Stimulated activated CD4-positive, alpha-beta T cell treated with anti-CD3 and anti-CD28 coated beads, Interleukin-1b, Interleukin-23, amount 100 ng/mL, for 4 hours (primary cell): ENCODE measurements at places on chromosomes 7 and 10.

DNA sequence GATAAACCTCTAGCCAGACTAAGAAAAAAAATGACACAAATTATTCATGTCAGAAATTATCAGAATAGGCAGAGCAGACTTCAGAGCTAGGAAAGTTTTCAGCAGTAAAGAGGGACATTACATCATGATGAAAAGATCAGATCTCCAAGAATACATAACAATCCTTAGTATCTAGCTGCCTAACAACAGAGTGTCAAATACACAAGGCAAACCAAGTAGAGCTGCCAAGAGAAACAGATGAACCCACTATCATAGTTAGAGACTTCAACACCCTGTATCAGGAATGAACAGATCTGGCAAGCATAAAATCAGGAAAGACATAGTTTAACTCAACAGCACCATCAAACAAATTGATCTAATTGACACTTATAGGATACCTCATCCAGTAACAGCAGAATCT, 92.3 kb downstream of the NKX6-2 start:
- no peak for DNase-seq

- no peak for DNase-seq
Measured at GRCh38 chr7:70578131-70578530, 553.8 kb upstream of the GALNT17 start.

DNA sequence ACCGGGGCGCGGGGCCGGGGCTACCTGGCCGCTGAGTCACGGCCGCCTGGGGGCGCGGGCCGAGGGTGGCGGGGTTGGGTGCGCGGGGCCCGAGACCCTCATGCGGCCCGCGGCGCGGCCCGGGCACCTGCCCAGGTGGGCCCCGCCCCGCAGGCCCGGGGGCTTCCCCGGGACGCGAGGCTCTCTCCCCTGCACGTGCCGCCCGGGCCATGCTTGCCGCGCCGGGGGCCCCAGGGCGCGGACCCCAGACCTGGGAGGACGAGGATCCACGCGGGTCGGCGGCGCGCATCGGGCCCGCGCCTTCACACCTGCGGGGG, 402 bp downstream of the MAFK start:
- no peak for DNase-seq

DNA sequence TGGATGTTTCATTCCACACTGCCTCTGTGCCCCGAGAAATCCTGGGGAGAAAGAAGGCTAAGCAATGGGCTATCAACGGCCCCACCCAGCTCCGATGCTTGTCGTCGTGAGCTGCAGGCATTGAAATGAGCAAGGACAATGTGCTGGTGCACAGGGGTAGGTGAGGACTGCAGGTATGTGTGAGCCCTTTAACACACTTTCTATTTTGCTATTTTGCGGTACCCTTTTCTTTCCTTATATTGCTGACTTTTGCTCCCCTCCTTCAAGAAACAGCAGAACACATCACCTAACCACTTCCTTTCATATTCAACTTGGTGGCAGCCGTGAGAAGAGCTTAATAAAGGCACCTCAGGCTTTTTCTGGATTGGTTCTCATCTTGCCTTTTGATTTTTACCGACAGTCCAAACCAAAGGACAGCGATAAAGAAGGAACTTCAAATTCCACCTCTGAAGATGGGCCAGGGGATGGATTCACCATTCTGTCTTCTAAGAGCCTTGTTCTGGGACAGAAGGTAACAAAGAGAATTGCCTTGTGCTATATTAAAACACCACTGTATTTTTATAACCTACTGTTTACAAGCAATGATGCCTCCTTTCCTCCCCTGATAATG, 39.2 kb downstream of the AIFM2 start:
- no peak for DNase-seq

DNA sequence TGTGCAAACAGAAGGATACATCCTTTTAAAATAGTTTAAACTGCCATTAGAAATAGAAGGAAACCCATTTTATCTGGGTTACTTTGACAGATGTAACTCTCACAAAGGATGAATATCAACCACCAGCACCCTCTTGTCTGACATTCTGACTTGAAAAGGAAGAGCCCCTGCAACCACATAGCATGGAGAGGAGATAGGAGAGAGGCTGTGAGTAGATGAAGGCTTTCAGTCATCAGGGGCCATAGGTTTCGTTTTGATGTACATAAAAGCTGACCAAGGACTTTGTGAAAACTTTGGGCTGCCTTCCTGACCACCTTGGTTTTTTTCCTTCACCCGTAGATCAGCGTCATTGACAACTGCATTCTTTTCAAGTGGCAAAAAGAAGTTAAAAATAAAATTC, 211.6 kb upstream of the PRPS1L1 start:
- no peak for DNase-seq

GRCh38 chr10:6108631-6109443, 20.0 kb downstream of the RBM17 start:
- no peak for DNase-seq

DNA sequence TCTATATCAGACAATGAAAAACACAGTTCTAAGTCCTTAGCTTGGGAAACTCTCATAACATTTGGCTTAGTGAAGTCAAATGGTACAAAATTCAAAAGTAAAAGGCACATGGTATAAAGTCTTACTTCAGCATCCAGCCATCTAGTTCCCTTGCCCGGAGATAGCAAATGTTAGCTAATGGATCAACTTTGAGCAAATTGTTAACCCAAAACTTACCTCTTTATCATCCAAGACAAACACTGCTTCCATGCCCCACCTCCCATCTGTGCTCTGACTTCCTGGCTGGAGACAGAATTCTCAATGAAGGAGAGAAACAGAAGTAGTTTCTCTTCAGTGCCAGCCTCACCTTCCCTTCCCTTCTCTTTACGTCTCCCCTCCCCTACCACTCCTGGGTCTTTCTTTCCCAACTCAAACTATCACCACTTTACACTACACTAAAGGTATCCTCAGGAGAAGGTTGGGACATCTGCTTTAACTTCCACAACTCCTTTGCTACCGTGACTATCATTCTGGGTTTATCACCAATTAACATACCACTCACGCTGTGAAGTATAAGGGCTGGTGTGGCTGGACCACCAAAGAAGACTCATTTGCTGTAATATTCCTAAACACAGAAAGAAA, 21.2 kb upstream of the ZNRF2 start:
- no peak for DNase-seq

DNA sequence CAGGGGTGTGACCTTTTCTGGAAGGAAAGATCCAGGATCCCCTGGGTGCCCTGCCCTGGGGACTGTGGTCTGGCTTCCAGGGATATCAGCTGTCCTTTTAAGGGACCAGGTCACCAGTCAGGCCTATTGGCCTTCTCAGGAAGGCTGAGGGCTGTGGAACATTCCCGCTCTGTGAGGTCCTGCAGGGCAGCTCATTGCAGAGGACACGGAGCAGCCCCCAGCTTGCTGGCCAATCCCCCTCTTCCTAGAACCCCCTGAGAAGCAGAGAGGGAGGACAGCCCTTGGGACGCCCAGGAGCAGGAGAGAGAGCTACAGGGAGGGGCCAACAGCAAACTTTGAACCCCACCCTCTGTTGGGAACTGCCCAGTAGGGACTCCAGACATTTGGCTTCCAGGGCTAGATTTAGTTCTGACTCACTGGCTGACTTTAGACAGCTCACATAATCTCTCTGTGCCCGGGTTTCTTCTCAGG, 67.9 kb upstream of the COL13A1 start:
- no peak for DNase-seq

GRCh38 chr10:30178356-30178964, 119.1 kb upstream of the JCAD start:
- DNase-seq, result no peak

DNA sequence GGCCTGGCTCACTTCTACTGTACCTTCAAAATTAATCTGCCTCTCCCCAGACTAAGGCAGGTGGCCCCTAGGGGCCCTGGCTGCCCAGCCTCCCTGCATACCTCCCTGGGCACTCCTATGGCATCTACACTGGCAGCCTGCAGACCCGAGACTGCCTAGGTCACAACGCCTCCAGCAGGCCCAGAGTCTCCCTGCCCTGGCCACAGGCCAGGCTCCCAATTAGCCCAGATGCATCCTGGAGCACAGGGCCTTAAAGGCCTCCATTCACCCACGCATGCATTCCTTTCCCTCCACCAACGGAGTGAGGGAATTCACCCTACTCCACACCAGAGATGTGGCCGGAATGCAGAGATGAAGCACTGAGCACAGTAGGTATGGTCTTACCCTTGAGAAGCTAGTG, 1.9 kb downstream of the CHAT start:
- no peak for DNase-seq

DNA sequence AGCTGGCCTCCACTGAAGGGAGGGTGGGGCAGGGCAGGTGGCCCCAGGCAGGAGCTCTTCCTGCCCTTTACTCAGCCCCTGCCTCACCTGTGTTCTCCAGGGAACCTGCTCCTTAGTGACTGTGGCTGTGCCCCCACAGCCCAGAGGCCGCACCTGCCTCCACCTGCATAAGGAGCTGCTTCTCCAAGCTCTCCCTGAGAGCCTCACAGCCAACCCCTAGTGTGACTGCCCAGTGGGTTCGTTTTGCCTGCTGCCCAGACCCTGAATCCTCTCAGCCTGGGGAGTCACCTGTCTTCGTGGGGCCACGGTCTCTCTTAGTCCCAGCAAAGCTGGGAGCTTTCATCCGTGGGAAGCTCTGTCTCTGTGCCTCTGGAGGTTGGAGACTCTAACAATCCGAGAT, 94.4 kb downstream of the GLRX3 start:
- no peak for DNase-seq

DNA sequence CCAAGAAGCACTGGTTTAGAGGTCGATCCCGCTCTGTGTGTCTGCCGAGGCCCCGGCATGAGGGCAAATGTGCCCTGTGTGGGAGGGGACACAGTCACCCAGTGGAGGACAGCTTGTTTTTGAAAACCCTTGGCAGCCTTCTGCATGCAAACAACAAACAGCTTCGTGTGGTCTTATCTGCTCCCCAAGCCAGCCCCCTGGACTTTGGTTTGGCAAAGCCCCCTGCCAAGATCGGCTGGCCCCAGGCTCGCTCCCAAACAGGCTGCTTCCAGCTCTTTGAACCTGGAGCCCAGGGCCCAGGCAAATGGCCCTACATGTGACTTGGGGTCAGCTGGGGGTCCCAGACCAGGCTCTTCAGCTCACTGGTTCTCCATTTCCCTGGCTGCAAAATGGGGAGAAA, 2.9 kb downstream of the ELN start:
- no peak for DNase-seq

DNA sequence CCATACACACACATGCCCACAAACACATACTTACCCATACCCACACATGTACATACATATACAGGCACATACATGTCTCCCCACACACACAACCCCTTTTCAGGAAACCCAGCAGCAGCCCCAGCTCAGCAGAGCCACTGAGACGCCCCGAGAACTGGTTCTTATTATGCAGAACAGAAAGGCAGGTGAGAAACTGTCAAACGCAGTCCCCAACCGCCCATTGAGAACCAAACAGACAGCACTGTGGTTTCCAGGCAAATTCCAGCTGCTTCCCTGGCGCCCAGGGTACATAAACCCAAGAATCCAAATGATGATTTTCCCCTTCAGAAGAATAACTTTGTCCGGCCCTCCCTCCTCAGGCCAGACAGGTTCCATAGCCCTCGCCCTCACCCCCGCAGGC, 366.6 kb upstream of the ZMIZ1 start:
- no peak for DNase-seq

DNA sequence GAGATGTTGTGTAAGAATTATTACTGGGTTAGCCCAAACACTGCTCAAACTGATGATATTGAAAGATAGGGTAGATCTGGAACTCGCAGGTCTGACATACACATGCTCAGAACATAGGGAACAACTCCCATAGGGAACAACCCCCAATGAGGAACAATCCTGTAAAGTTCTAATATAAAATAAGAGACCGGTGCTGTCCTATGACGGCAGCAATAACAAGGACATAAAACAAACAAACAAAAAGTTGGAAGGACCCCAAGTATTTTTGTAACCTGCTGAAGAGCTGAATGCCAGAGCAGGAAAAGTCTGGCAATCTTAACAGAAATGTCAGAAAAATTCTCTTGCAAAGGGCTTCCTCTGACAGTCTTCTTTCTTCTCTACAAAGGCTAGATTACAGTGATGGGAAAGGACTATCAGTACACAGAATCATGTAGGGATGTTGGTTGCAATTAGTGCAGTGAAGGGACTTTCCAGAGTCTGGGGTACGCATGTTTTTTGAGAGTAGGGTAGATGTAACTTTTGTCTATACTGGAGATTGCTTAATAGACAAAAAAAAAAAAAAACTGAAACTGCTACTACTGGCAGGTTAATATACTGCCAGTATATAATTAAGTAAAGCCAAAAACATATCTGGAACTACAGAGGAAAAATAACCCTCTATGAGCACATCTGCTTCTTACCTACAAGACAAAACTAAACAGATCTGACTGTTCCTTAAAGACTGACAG, 35.5 kb downstream of the IDE start:
- no peak for DNase-seq

DNA sequence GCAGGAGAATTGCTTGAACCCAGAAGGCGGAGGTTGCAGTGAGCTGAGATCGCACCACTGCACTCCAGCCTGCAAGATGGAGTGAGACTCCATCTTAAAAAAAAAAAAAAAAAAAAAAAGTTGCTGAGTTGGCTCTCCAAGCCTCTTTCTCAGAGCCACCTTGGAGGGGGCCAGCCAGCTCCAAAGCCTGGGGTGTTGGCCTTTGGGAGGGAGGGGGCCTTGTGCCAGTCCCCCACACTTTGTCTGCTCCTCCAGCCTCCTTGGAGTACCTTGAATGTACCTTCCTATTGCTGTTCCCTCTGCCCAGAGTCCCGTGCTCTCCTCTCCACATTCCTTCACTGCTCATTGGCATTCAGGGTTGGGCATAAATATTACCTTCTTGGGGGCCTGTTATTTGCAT, 62.4 kb downstream of the GRK5 start:
- no peak for DNase-seq

DNA sequence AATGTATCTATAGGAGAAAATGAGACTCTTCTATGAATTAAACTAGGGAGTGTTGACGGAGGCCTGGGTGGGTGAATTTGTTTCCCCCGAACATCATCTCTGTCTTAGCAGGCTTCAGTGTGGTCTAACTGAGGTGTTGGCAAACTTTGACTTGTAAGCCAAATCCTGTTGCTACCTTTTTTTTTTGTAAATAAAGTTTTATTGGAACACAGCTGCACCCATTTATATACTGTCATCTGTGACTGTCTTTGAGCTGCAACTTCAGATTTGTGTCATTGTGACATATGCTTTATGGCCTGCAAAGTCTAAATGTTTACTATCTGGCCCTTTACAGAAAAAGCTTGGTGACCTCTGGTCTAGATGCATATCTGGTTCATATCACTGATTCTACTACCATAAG, 455.9 kb downstream of the LRMDA start:
- no peak for DNase-seq
